ENCODE measurements at places on chromosomes 3 and 15.
A peak's percentile ranks its signal among the peaks of the same experiment; 100 is the strongest.

DNA sequence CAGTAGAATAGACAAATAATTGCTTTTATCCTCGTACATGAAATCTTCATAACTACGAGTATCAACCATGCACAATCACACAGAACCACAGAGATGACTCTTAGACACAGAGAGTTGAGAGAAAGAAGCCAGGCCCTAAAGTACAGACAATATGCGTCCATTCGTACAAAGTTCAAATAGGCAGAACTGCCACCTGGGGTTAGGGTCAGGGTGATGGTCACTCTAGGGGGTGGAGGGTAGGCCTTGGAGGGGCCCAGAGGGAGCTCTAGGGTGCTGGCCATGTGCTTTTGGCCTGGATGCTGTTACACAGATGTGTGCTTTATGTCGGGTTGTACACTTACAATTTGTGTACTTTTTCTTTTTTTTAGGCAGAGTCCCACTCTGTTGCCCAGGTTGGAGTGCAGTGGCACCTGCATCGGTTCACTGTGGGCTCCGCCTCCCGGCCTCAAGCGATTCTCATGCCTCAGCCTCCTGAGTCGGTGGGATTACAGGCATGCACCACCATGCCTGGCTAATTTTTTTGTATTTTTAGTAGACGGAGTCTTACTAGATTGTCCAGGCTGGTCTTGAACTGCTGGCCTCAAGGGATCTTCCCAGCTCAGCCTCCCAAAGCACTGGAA is 65.9 kb upstream of the KLF13 start:
- DNase-seq = no peak

GRCh38 chr15:98720577-98721565 is 72.5 kb downstream of the IGF1R start:
- no peak for DNase-seq

DNA sequence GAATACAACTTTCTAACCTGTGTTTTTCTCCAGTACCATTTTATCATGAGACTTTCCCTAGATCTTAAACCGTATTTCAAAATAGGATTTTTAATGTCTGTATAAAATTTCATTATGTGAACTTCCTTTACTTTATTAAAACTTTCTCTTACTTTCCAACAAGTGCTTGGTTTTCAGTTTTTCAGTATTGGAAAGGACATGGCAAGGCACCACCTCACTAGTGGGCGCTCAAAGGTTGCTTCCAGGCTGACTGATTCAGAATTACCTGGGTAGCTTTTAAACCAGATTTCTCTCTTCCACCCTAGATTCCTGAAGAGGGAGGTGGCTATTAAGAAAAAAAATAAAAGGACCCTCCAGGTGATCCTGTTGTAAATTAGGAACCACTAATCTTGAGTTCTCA is 236.6 kb downstream of the SOX2 start:
- DNase-seq = no peak

DNA sequence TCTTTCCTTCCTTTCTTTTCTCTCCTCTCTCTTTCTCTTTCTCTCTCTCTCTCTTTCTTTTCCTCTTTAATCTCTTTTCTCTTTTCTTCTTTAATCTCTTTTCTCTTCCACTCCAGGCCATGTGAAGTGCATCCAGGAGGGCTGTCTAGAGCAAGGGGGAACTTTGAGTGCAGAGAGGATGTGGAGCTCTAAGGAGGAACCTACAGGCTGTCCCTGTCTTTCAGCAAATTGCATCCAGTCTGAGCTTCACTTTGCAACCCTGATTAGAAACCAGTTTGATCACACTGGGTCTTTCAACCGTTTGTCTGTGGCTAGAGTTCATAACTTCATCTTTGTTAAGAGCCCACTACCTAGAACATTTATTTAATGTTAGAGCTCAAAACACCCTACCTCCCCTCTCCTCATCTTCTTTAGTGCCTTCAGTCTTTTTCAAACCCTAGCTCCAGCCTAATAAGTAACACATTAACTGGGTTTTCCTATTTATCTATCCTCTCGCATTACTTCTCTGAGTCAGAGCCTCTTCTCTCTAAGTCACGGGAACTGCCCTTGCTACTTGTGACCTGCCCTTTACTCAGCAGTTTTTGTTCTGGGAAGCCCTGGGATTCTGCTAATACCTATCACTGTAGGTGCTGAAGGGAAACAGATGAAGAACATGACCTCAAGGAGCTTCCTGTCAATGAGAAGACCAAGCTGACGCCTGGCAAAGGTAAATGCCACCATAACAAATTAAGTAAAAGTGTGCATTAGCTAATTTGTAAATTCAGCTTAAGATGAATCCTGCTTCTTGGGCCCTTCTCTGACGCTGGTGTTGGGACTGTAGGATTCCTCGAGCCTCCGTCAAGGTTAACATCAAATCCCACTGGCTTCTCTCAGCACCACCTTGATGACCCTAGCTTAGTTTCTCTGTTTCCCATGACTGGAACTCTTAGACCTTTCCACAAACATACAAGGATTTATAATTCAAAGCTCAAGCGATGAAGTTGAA is at the start of gene GCNT3:
TSS of gene GCNT3 (plus strand) at position 508 of the 985 bp plus-strand sequence. CDS start 6,456 bp downstream, outside the sequence.
- no peak for DNase-seq

DNA sequence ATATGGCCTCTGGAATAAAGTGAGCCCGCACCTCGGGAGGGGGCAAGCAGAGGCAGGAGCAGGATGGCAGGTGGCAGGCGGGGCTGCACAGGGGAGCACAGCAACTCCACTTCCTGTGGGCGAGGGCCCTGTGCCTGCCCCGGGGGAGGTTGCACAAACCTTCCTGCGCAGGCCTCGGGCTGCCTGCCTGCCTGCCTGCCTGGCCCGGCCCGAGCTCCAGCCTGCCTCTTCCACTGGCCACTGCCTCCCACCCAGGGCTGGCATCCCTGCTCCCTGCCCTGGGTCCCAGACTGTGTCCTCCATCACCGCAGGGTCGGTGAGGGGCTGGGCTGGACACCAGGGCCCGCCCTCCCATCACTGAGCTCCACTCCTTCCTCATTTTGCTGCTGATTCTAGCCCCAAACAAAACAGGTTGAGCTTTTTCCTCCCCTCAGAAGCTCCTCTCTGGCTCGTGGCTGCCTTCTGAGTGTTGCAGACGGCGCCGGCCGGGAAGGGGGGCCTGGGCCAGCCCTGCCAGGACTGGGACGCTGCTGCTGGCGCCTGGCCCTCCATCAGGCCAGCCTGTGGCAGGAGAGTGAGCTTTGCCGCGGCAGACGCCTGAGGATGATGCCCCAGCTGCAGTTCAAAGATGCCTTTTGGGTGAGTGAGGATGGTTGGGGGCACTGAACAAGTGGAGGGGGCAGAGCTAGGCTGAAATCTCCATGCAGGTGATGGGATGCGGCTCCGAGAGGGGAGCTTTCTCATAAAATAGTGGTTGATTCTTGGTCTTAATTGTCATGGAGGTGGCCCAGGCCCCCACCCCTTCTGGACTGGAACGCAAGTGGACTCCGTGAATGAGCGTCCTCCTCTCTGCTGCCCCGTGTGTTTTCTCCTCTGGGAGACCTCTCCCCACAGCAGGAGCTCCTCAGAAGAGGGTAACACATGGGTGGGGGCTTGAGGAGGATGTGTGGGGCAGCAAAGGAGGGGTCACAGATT is at the start of gene PSTPIP1:
TSS of gene PSTPIP1 (plus strand) at position 156 of the 975 bp plus-strand sequence. CDS start at position 604, 448 bp downstream.
- peak; percentile 45 for DNase-seq

DNA sequence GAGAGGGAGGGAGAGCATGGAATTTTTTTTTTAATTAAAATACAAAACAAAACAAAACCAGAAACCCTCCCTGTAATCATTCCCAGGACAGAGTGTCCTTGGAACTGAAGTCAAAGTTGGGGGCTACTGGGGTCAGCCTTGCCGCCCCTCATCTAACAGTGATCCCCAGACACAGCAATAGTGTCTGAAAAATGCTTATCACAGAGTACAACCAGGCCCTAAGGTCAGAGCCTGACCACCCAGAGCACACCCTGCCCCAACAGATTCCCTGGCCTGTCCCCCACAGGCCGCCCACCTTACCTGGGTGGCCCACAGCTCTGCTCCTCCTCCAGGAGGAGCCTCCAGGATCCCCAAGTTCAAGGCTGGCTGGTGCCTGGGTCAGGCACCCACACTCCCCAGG is 101.6 kb upstream of the LINGO1 start:
- no peak for DNase-seq

GRCh38 chr3:177642804-177643125 is 445.5 kb upstream of the TBL1XR1 start:
- DNase-seq = no peak

DNA sequence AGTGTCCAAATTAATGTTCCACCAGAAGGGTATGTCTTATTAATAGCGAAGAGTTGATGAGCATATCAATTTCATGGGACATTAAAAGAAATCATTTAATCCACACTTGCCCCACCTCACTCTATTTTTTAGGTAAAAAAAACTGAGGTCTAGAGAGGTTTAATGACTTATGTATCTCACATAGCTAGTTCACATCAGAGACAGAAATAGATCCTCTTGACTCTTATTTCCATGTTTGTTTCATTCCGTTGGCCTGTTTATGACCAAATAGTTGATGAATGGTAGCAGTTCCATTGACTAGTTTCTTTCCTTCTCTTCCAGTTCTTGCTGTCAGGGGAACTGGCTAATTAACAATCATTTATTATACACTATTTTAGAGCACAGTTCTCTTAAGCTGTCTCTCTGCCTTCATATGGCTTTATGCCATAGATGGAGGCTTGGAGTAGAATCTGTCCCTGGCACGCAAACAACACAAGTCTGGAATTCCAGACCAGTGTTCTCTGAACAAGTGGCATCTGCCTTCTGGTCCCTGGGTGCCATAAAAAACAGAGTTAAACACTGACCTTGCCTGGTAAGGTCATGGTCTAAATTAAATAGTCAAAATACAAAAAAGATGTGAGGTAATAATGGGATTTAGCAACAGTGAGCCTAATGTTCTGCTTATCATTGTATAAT is 220.0 kb upstream of the CGNL1 start:
- DNase-seq = no peak

DNA sequence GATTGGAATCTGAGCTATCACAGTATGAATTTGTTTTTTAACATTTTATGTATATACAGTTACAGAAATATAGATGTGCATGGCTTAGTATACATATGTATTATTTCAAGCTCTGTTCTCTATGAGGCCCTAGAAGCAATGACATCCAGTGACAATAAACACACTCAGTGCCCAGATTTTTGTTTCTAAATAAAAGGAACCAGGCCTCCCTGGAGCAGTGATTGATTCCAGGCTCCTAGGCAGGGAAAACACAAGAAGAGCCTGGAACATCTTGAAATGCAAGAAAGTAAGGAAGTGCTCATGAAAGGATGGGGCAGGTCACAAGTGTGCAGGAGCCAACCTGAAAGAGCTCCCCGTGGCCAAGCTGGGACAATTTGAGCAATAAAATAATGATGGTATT is 18.5 kb upstream of the CGNL1 start:
- DNase-seq = no peak

DNA sequence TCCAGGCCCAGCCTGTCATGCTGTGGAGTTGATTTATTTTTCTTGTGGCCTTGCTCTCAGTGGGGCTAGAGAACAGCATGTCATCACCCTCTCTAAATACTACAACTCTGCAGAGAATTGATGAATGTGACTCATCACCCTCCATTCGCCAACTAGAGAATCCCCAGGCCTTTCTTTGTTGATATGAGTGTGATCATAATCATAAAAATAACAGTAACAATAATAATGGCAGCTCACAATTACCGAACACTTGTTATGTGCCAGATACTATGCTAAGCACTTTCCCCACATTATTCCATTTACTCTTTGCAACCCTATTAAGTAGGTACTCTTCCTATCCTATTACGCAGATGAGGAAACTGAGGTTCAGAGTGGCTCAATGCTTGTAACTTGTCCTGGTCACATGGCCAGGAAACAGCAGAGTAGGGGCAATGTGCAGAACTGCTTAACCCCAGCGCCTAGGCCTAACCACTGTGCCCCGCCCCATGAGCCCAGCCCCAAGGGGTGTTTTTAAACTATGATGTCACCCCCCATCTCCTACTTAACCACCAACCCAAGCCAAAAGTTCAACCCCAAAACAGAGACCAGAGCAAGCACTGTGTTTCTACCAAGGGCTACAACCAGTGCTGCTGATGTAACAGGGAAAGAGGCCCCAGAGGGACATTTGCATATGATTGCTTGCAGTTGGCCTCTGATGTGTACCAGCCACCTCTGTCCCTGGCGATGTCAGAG is 104.5 kb downstream of the ADCY5 start:
- no peak for DNase-seq

DNA sequence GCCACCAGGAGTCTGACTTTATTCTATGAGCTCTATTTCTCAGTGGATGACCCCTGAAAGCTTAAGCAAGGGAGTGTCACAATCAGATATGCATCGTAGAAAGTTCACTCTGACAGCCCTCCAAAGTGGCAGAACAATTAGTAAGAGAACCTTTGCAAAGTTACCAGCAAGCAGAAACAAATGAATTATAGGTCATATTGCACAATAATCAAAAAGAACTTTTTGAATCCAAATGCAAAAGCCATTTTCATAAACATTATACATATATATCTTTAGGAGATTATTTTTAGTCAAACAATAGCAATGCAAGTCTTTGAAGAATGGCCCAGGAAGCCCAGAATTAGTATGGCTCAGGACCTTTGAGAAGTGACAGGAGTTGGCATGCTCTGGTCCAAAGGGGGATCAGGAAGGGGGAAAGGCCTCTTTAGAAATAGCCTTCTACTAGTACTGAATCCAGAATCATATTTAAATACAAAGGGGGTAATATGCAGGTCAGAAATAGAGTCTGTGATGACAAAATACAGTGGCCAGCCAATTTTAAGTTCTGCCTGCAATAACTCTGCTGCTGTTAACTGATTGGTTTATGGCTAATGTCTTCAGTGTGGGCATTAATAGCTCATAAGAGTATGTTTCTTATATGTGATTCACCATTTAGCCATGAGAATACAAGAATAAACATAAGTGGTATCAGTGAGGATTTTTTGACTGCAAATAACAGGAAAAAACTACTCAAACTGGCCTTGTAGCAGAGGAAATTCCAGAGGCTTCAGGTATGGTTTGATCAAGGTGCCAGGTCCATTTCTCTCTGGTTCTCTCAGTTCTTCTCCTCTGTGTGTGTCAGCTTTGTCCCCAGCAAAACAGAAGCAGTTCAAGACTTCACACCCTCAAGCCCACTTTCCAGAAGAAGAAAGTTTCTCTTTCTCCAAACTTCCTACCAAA is 17.0 kb upstream of the ITGB5 start:
- no peak for DNase-seq

DNA sequence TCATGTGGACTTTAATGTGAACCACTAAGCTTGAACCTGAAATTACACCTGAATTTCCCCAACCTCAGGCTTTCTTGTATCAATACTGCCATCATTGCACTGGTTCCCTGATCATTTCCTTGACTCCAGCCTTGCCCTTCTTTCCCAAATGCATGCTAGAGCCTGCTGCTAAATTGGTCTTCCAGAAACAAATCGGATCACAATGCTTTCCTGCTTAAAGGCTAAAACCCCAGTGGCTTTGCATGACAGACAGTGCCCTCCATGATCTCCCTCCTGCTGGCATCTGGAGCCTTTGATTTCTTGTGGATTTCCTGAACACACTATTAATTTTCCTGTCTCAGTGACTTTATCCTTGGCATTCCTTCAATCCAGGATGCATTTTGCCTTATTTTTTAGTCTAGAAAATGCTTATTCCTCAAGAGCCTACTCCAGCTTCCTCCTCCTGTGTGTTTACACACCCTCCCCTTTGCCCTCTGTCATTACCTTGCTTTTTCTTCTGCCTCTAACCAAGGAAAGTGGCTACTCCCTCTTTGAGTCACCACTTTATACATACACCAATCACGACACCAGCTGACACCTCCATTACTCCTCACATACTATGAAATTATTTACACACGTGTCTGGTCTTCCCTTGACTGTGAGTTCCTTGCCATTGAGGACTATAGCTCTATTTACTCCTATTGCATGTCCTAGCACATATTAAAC is 214.6 kb downstream of the KCNAB1 start:
- DNase-seq = no peak

Measured in SK-N-DZ (cell line).